Astrocyte (in vitro differentiated cells and primary cell): ENCODE measurements at places on chromosomes 5 and 9. TPM values are rescaled to one million over a fixed set of nuclear protein-coding genes. Genes with fewer than 3 reads are reported as not detected.

The C9orf72 gene
- 2.3 and 4.8 TPM in 2 replicates for total RNA-seq

The ECM2 gene
- total RNA-seq, result 0.18 and 0.22 TPM in 2 replicates

The ZSWIM6 gene
- total RNA-seq, result 33.8 and 40.1 TPM in 2 replicates

The DNAJC25 gene
- 11.6 and 12.2 TPM in 2 replicates for total RNA-seq

The WDR31 gene
- total RNA-seq, result 1.6 and 2.1 TPM in 2 replicates

The PCDHGA3 gene
- 0.14 and 0.17 TPM in 2 replicates for total RNA-seq

The NFIB gene
- 8.8 and 9.4 TPM in 2 replicates for total RNA-seq

The IRX1 gene
- total RNA-seq, result 0.14 and 0.52 TPM in 2 replicates

The CD180 gene
- total RNA-seq, result not detected in 2 replicates

The SLC36A2 gene
- not detected in 2 replicates for total RNA-seq

The ATP10B gene
- not detected in 2 replicates for total RNA-seq

The PCSK1 gene
- total RNA-seq, result 0.18 and 0.48 TPM in 2 replicates

The SHC3 gene
- 3.1 and 4.6 TPM in 2 replicates for total RNA-seq

The MUSK gene
- not detected in 2 replicates for total RNA-seq

The CARTPT gene
- not detected in 2 replicates for total RNA-seq

The MCIDAS gene
- total RNA-seq, result not detected in 2 replicates

The ADRB2 gene
- 0.62 and 0.64 TPM in 2 replicates for total RNA-seq

The NR5A1 gene
- total RNA-seq, result 0.26 TPM in 1 of 2 replicates, not detected in the other

The NOXA1 gene
- 0.50 and 0.84 TPM in 2 replicates for total RNA-seq

The KYAT1 gene
- total RNA-seq, result 9.3 and 10.1 TPM in 2 replicates

The C9orf50 gene
- 0.41 TPM in 1 of 2 replicates, not detected in the other for total RNA-seq

The OCLN gene
- total RNA-seq, result 12.1 and 15.3 TPM in 2 replicates

The PCDHA12 gene
- 13.8 and 16.0 TPM in 2 replicates for total RNA-seq

The AGXT2 gene
- not detected in 2 replicates for total RNA-seq

The FBXO10 gene
- total RNA-seq, result 11.7 and 12.7 TPM in 2 replicates

The CHSY3 gene
- 9.4 and 11.9 TPM in 2 replicates for total RNA-seq

The PCDHB15 gene
- 1.3 and 1.6 TPM in 2 replicates for total RNA-seq

The C7 gene
- total RNA-seq, result 0.66 TPM in 1 of 2 replicates, not detected in the other

The TAS2R1 gene
- total RNA-seq, result not detected in 2 replicates

The MTRR gene
- total RNA-seq, result 32.2 and 38.5 TPM in 2 replicates

The TMOD1 gene
- 0.24 and 0.48 TPM in 2 replicates for total RNA-seq
